Cortex of kidney (tissue), 1 donor: ENCODE measurements at places on chromosomes 3 and 15.

- DNase-seq: no peak
These were observed 364.6 kb upstream of the ZNF385D start for GRCh38 chr3:22115581-22115980.

GRCh38 chr3:50625231-50626182, 8.6 kb downstream of the MAPKAPK3 start:
- DNase-seq: no peak

- no peak for DNase-seq
These were observed 1.0 kb downstream of the PIGZ start for GRCh38 chr3:196967412-196968232.

GRCh38 chr15:67080900-67081431, 15.6 kb downstream of the SMAD3 start:
- DNase-seq: no peak

DNA sequence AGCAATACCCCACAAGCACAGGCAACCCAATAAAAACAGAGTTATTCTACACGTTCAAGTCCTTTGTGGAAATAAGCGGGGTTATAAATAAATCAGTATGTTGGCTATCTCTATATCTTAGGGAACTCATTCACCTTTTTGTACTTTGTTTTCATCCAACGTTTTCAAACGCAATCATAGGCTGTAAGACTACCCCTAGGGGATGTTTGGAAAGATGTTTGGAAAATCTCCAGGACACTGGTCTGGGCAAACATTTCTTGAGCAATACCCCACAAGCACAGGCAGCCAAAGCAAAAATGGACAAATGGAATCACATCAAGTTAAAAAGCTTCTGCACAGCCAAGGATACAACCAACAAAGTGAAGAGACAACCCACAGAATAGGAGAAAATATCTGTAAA, 70.1 kb downstream of the CLDN11 start:
- DNase-seq: no peak

DNA sequence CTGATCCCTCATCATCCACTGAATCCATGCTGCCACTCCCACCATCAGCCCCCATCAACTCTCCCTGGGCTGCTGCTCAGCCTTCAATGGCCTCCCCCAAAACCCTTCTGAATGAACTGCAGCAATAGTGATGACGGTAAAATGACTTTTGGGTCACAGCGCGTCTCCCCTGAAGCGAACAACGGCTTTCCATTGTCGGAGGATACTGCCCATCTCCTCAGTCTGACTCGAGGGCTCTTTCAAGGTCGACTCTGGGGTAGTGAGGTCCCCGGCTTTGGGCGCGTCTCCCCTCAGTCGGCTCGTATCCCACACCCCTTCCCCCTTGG, 57.2 kb upstream of the ZBTB38 start:
- DNase-seq: no peak

DNA sequence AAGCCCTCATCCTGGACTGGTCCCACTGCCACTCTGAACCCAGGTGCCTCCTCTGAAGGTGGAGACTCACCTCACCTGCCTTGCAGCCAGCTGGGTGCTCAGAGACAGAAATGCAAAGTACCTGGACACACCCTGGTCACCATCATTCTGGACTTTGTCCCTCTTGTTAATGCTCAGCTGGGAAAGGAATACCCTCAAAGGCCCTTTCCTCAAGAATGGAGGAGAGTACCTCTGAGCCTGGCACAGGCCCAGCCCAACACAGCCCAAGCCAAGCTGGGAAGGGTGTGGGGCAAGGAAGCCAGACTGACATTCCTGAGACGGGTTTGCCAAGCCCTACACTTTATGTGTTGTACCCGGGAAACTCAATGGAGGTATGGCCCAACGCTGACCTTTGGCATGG, 983 bp upstream of the ALAS1 start:
- DNase-seq: no peak

DNA sequence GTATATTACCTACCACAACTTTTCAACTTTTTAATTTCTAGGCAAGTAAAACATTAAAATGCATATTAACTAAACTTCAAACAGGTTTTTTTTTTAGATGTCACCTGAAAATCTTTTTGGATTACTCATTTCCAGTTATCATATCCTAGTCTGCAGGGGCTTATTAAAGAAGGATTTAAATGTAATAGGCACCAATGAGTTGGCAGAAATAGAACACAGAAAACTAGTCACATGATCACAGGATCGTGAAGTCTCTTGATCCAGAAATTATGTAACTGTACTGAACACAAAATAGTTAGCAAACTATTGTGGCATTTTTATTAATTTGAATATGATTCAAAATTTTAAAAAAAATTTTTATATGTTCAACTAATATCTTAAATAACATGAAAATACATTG, 654.4 kb upstream of the NAALADL2 start:
- DNase-seq: no peak
